Skin of body (tissue), 3 donors: ENCODE measurements at places on chromosomes 11 and 22. TPM values are rescaled to one million over a fixed set of nuclear protein-coding genes. Genes with fewer than 3 reads are reported as not detected.
A peak's percentile ranks its signal among the peaks of the same experiment; 100 is the strongest.

- no peak for DNase-seq
Observed at GRCh38 chr11:9973921-9974320, 310.0 kb downstream of the SWAP70 start.

DNA sequence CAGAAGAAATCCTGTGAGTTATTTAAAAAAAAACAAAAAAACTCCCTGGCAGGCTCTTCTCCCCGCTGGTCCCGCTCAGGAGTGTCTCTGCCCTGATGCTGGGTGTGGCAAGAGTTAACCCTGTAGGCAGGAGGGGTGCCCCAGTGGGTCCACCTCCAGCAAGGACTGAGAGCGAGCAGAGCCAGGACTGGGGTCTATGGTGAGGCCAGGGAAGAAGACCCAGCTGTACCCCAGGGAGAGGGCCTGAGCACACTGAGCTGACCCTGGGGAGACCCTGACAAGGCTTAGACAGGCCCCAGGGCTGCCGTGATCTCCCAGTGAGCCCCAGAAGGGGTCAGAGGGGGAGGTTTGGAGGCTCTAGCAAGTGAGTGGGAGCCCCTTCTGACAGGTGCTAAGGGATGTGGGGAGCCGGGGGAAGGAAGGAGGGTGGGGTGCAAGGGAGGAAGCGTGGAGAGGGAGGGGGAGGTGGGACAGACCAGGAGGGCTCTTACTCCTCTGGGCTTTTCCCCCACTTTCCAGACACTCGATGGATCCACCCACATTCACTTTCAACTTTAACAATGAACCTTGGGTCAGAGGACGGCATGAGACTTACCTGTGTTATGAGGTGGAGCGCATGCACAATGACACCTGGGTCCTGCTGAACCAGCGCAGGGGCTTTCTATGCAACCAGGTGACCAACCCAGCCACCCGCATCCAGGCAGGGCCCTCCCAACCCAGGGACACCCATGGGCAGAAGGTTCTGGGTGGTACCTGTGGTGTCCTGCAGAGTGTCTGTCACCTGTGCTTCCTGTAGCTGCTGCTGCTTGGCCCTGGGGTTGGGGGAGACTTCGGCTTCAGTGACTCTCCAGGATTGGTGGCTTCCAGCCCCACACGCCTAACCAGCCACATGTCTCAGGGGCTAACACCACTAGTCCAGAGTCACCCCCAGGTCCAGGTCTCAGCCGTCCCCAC lies 6.4 kb downstream of the APOBEC3G start:
- no peak for DNase-seq

CD248 gene
- total RNA-seq = 31.2 TPM

GRCh38 chr11:113222241-113222640 lies 92.1 kb upstream of the TTC12 start:
- DNase-seq = no peak

DNA sequence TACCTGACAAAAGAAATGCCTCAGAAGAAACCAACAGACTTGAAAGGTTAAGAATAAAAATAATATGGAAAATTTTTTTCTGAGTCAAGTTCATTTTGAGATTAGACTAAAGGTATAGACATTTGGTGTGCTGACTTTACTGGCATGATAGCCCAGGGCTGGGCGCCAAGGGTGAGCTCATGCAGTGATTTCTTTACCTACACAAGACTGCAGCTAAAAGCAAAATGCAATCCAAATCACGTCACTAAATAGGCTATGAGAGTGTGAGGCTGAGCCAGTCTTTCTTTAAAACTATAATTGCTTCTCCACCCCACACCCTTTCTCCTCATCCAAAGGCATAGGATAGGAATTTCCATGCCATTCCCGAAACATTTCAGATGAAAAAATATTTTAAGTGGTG lies 196.5 kb downstream of the FAM76B start:
- peak; percentile 62 for DNase-seq

DNA sequence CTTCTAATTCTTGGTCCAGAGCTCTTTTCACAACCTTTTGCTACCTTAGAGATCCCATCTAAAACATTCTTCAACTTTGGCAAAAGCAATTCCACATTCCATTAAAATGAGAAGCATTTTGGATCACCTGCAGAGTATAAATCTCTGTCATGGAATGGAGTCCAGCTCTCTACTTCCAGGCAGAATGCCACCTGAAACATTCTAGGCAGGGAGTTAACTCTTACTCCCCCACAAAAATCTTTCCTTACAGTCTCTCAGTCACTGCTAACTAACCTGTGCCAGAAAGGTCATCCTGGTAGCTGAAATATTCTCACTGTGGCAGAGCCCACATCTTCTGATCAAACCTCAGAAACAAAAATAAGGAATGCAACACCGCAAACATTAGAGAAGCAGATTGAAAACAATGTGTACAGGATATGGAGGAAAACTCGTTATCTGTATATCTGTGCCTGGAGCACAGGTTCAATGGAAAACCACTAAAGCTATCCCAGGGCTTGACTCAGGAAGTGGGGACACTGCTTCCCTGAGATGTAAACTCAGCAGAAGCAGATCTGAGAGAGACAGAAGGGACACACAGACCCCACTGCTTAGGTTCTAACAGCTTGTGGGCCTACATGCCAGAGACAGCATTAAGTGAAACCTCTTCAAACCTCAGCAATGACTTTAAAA lies 78.9 kb downstream of the KCNC1 start:
- DNase-seq = no peak

- DNase-seq = no peak
Observed at GRCh38 chr11:57484141-57484710, 23.9 kb downstream of the RTN4RL2 start.

PRRG4 gene
- total RNA-seq = 11.2 TPM

DNA sequence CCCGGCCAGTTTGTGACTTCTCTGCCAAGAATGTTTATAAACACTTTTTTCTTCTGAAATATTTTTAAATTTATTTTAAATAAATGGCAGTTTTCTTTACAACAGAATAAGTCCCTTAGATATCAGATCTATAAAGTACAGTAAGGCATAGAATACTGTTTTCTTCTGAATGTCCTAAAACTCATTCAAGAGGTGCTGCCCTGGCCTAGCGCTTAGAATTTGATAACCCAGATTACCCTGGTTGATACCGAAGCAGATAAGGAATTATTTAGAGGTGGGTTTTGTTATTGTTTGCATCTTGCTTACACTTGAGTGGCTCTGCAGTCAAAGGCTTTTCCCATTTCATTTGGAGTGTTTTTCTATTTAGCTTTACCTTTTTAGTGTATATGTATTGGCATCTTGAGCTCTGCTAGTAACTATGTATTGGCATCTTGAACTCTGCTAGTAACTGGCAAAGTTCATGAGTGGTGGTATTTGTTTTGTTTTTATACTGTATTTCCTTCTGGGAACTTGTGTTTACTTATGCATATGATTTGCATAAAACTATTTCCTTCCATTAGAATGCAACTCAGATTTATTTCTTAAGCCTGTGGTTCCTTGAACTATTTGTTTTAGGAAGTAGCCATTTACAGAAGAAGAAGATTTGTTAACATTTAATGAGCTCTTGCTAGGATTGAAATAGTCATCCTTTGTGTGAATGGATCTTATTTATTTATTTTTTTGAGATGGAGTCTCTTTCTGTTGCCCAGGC lies 1.2 kb downstream of the ACAD8 start:
- DNase-seq = no peak

DNA sequence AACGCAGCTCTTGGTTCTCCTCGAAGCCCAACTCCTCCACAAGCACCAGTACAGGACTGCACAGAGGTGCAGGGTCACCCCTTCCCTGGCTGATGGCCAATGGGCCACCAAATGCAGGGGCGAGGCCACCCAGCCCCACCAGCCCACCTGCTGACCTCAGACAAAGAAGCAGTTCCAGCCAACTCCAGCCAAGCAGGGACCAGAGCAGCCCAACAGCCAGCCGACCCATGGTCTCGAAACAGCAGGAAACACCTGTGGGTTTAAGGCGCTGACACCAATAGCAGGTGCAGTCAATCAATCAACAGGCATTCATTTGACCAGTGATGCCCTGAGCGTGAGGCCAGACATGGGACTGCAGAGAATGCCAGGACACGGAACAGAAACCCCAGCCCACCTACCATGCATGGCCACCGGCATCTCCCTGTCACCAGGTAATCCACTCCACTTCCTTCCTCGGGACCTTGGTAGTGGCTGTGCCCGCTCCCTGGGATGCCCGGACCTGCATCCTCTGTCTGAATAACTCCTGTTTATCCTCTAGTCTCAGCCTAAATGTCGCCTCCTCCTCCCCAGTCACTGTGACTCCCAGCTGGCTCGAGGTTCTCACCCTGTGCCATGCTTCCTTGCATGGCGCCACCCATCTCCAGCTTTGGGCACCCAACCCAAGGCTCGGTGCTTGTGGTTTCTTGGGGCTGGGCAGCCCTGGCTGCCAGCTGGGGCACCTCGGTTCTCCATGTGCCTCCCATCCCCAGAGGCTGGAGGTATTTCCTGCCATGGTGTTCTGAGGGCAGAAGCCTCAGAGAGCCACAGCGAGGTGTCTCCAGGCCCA lies 1475.4 kb downstream of the BRD1 start:
- no peak for DNase-seq

GRCh38 chr22:43509337-43509736 lies 97.5 kb downstream of the MPPED1 start:
- DNase-seq = no peak

- no peak for DNase-seq
Observed at GRCh38 chr11:44564670-44565210, 723 bp upstream of the CD82 start.

MYRF gene
- 0.30 TPM for total RNA-seq

NLRP14 gene
- total RNA-seq = 0.20 TPM

DNA sequence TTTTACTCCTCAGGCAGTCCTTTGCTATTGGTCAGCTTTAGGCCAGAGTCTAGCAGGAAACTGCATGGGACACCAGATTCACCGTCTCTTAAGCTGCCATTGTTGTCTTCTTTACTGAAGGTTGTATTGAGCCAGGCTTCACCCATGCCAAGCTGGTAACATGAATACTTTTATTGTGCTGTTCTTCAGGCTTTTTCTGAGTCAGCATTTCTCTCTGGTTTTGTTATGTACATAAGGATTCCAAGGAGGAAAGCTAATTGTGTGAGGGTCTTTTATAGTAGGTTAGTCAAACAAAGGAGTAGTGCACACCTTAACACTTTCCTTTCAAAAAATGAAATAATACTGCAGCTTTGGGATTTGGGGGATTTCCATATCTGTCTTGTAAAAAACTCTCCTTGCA lies 252.8 kb downstream of the JRKL start:
- no peak for DNase-seq

GRCh38 chr11:130606178-130606577 lies 157.7 kb downstream of the ADAMTS15 start:
- DNase-seq = no peak

GRCh38 chr11:131581046-131581445 lies 210.6 kb downstream of the NTM start:
- DNase-seq = no peak

ROBO4 gene
- total RNA-seq = 9.7 TPM

DNA sequence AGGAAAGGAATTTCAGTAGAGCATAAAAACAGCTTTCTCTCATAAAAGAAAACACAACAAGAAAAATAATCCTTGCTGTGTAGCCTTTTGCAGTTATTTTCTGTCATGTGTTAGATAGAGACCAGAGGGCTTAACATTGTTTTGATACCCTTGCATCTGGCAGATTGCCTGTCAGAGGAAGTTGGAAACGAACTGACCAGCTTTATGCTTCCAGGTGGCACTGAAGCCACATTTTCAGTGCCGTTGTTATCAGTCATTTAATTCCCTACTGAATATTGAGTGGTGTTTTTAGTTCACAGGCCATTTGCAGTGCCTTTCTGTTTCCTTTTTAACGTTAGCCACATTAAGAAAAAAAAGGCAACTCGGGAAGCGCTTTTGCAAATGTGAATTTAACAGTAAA lies 21.5 kb upstream of the RAG2 start:
- no peak for DNase-seq

- peak; percentile 91 for DNase-seq
Observed at GRCh38 chr11:36594316-36594989, at the start of gene IFTAP. TSS of gene IFTAP (plus strand) at chr11:36594502. CDS start at chr11:36610104, 15,602 bp downstream.

CSRP3 gene
- total RNA-seq = 62.6 TPM

CARD18 gene
- 37.0 TPM for total RNA-seq

TPBGL gene
- not detected for total RNA-seq

ZNF202 gene
- total RNA-seq = 10.9 TPM

DNA sequence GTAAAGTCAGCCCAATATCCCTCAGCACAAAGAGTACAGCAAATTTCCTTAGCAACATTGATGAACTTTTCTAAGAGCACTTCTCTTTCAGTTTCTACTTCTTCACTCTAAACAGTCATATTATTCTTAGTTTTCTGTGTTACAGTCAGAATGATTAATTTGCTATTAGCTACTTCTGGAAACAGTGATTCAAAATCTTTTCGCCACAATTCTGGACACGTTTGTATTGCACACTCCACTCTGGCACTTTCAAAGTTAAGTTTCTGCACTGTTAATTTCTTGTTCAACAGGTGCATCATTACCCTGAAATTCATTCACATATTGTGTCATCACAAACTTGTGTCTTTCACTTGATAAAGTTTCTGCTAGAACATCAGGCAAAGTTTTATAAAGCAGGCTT lies 22.5 kb downstream of the ABTB2 start:
- DNase-seq = no peak

GGTLC3 gene
- total RNA-seq = not detected

DNA sequence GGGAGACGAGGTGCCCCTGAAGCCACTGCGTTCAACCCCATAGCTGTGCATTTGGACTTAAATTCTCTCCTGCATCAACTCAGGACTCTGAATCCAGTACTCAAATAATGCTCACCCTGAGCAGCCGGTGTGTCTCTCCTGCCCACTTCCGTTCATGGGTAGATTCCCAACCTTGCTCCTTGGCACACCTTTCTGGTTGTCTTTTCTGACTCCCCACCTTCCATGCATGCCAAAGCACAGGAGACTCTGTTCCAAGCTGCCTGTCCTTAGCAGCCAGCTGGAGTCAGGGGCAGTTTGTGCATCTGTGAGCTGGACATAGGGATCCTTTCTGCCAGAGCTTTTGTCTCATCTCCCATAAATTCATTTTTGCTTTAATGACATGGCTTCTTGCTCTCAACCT lies 1242.5 kb downstream of the TBC1D22A start:
- no peak for DNase-seq

GRCh38 chr11:122398167-122398566 lies 257.4 kb upstream of the UBASH3B start:
- DNase-seq = no peak

- DNase-seq = no peak
Observed at GRCh38 chr11:15557457-15558230, 442.9 kb downstream of the INSC start.

TMX2 gene
- 33.8 TPM for total RNA-seq

PNPLA5 gene
- total RNA-seq = 2.3 TPM

RIBC2 gene
- 2.1 TPM for total RNA-seq

DNA sequence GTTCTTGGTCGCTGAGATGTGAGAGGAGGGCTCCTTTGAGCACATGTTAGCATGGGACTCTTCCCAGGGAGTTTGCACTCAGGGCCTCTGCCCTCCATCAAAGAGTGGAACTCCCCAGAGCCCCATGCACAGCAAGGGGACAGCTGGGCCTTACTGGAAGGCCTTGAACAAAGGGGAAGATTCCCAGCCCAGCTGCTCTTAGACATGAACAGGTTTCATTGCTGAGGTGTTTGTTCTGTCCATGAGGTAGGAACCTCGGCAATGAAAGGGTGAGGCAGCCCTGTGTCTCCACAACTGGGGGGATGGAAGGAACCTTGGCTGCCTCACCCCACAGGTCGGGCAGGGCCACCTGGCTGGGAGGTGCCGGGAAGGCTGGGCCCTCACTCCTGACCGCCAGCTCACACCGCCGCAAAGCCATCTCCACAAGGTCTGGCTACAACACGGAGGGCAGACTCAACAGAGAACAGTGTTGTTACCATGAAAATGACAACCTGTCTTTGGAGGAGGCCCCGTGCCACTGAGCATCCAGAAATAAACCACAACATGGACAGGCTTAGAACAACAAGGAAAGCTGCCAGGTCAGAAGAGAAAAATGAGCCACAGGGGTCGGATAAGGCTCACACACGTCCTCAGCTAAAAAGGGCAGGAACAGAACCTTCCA lies 3.2 kb downstream of the DERL3 start:
- DNase-seq = no peak

APOL3 gene
- 6.8 TPM for total RNA-seq

BEST1 gene
- total RNA-seq = 2.1 TPM
